Stimulated activated CD4-positive, alpha-beta T cell treated with anti-CD3 and anti-CD28 coated beads, TNF-alpha, amount 100 ng/mL, for 1 hour (primary cell): ENCODE measurements at places on chromosomes 12 and 14.

GRCh38 chr12:115790526-115790925, 487.0 kb downstream of the MED13L start:
- no peak for DNase-seq

- DNase-seq: no peak
Measured at GRCh38 chr12:26740991-26741390, 92.0 kb downstream of the ITPR2 start.

DNA sequence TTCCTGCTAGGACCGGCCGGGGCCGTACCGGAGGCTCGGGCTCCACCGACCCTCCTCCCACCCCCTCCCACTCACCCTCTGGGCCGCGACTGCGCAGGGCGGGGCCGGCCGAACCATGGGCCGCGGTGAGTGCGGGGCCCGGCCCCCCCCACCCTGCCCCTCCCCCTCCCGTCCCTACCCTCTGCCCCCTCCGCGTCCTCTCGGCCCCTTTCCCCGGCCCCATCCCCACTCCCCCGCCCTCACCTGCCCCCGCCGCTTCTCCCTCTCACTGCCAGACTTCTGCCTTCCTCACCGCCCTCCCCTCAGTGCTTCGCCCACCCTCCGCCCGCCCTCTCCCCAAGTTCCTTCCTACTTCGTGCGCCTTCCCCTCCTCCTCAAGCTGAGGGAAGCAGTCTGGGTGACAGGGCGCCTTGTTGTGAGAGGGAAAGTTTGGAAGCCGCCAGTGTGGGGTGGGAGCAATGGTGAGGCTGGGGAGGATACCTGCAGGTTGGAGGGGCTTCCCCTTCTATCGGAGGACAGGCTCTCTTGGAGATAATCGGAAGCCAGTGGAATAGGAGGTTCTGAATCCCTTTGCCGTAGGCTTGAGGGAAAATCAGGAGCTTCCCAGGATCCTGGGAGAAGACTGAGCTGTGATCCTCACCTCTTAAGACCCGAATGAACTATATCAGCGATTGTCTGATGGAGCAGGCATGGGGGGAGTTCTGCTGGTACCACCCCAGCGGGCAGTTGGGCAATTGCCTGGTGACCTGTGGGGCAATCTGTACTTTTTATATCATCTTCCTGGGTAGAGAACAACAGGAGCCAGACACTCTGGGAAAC, 472 bp downstream of the MBD6 start:
- no peak for DNase-seq

DNA sequence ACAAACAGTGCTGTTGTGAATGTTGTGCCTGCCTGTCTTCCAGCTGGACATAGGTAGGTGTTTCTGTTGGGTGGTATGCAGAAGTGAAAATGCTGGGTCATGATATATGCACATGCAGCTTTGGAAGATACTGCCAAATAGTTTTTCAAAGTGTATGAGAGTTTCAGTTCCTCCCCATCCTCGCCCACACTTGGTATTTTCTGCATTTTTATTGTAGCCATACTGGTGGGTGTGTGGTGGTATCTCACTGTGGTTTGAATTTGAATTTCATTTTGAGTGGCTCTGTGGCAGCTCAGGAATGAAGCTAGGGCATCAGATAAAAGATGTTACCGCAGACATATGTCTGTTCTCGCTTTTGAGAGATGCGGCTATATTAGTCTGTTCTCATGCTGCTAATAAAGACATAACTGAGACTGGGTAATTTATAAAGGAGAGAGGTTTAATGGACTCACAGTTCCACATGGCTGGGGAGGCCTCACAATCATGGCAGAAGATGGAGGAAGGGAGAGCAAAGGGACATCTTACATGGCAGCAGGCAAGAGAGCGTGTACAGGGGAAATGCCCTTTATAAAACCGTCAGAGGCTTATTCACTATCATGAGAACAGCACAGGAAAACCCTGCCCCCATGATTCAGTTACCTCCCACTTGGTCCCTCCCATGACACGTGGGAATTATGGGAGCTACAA, 183.1 kb downstream of the CAND1 start:
- no peak for DNase-seq

- DNase-seq: no peak
Measured at GRCh38 chr14:50020799-50021198, 95.6 kb downstream of the VCPKMT start.

GRCh38 chr14:101501858-101502615, 59.3 kb upstream of the DIO3 start:
- DNase-seq: no peak

GRCh38 chr12:82097877-82098276, 260.3 kb downstream of the CCDC59 start:
- DNase-seq: no peak

DNA sequence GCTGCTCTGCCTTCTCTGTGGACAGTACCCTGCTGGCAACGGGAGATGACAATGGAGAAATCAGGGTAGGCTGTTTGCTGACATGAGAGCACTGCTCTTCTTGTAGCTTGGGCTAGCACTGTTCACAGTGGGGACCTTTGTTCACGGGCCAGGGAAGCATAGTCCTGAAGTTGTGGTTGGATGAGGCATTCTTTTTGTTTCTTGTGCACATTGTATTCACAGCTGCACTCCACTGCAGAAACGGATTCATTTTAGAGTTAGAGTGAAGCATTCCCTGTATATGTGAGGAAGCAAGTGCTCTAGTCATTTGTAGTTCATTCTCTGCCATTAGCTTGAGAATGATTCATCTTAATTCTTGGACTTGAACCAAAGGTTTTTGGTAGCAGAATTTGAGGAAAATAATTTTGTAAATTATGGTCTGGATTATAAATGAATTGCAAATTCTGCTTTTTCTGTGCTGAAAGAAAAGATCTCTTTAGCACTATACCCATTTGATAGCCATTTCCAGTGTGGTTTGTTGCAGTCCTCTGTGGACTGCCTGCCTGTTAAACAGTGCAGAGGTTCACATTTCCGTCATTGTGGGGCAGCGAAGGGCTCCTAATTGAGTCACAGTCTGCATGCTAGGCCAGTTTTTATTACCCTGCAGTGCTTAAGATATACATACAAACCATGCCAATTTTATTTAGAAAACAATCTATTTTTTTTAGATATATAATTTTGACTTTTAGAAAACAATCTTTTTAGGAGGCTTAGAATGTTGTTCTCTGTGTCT, 80.6 kb downstream of the APAF1 start:
- no peak for DNase-seq

DNA sequence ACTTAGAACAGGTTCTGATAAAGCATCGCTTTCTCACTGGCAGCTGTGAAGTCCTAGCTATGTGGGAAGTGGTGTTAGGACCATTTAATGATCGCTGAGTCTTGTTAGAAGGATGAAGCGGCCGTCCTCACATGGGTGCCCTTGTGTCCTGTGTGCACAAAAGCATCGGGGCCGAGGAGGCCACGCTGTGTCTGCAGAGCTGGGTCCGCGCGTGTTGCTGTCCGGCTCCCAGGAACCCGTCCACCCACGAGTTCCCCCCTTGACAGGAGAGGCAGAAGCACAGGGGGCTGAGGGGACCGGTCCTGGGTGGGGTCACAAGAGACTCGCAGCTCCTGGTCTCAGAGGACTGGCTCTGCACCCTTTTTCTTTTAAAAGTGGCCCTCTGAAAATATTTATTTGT, 90.4 kb downstream of the ADGRD1 start:
- DNase-seq: no peak

DNA sequence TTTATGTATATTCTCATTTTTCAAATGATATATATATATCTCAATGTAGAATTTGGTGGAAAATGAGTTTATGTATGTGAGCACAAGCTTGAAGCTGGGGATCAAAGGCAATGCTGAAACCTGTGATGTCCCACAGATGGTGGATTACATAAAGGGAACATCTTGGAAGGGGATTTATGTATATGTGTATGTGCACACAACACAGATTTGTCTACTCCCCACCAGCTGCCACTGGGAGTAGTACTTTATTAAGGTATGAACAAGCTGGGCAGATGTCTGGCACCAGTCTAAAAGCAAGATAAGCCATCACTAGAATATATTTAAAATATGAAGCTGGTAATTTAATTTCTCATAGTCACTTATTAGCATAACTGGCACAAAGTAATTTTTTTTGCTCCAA, 895.6 kb downstream of the SLC6A15 start:
- no peak for DNase-seq

DNA sequence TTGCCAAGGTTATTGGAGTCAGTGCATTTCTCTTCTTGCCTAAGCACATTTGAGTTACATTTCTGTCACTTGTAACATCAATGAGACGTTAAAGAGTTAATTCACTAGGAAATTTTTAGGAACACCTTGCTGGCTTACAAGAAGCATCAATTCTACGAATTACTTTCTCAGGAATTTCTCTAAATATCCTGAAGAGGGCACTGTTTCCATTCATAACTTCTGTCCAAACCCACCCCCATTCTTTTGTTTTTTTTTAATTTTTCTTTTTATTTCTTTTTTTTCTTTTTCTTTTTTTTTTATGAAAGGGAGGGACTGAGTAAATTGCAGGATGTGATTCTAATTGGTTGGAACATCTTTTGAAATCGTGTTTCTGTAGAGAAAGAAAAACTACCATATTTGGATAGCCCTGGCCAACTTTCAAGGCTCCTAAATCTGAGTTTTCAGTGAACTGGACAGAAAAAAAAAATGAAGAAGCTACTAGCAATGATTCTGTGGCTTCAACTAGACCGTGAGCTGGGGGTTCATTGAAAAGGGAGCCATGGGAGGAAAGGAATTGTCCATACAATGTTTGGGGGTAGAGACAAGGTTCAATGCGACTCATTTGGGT, 285.3 kb downstream of the DAD1 start:
- no peak for DNase-seq

DNA sequence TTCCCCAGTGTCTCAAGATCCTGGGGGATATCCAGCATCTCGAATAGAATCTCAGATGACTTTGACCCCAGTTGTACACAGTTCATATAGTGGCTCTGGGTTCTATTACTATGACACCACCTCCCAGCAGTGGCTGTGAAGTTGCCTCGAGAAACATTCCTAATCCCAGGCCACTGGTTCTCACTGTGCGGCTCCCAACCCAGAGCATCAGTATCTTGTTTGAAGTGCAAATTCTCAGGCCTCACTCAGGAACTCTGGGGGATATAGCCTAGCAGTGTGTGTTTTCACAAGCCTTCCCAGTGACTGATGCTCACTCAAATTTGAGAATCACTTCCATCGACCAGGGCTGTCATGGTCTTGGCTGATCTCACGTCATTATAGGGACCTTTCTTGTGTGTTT, 69.3 kb upstream of the IGF1 start:
- DNase-seq: no peak

DNA sequence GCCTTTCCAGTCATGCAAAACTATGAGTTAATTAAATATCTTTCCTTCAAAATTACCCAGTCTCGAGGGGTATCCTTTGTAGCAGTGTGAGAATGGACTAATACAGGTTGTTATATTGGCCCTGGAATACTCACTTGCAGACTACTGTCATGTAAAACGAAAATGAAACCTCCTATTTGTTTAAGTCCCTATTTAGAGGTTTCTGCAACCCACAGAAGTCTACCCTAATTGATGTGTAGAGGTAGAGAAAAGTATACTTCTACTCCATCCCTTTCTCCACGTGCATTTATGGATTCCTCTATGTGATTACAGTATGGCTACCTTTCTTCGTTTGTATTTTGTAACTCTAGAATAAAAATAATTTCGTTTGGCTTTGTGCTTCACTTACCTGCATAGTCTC, 371.1 kb downstream of the FSCB start:
- DNase-seq: no peak

DNA sequence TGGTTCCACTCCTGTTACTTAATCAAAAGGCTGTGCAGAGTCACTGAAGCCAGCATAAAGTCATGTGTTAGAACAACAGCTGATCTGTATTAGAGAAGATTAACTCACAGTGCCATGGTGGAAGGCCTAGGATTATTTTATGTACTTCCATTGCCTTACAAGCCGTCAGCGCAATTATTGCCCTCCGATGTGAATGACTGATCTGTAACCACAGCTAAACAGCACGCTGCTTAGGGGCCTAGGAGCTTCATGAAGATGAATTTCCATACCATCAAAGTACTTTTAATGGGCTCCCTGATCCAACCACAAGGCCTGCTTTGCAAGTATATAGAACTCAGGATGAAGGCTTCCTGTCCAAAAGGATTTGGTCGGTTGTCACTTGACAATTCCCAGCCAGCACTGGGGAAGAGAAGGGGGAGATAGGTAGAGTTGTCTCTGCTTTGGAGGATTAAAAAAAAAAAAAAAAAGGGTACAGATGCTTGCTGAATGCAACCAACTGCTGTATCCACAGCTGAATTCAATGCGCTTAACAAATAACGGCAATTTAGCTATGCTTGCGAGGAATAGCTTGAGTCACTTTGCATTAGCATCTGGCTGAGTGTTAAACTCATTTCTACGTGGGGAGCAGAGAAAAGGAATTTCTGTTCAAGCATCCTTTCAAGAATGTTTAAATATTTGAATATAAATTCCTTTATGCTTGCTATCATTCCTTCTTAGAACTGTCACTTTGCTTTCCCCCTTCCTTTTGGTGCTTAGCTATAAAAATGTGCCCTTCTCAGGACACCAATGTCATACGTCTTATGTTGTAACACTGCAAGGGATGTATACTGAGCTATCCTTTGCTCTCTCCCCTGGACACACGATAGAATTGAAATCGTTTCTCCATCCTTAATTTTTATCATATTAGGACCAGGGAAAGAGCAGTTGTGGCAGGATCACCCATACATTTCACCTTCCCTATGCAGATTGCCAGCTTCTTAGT, 387.8 kb downstream of the SOX5 start:
- no peak for DNase-seq

GRCh38 chr14:61609191-61609843, 86.0 kb upstream of the HIF1A start:
- DNase-seq: no peak

DNA sequence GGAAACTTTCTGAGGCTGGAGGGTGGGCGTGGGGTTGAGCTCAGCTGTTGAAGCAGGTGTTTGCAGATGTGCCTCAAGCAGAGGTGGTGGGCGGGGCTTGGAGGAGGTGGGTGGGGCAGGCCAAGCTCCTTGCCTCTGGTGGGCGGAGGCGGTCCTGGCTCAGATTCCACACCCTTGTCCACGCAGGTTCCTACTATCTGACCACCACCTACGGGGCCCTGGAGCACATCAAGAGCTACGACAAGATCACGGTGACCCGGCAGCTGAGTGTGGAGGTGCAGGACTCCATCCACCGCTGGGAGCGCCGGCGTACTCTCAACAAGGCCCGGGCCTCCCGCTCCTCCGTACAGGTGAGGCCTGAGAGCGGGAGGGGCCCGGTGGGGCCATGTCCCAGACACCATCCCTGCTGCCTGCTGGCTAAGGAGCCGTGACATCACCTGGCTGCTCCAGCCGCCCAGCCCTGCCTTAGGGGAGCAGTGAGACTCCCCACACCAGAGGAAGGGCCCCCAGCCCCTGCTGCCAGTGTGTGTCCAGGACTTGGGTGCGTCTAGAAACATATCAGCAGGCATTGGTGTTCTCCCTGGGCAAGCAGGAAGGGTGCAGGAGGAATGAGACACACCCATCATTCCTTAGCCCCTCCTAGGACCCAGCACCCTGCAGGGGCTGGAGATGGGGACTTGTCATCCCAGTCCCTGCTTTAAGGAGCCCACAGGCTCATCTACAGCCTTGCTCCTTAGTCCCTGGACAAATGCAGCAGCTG, 63.4 kb downstream of the LGMN start:
- no peak for DNase-seq

GRCh38 chr12:68890701-68891113, 42.3 kb downstream of the CPM start:
- no peak for DNase-seq

- no peak for DNase-seq
Measured at GRCh38 chr12:90079529-90080210, 371.0 kb upstream of the ATP2B1 start.
